BJ (cell line): ENCODE measurements at places on chromosomes 4 and X.

GRCh38 chr4:651884-652642 is 22.0 kb downstream of the ATP5ME start:
- no peak for DNase-seq

DNA sequence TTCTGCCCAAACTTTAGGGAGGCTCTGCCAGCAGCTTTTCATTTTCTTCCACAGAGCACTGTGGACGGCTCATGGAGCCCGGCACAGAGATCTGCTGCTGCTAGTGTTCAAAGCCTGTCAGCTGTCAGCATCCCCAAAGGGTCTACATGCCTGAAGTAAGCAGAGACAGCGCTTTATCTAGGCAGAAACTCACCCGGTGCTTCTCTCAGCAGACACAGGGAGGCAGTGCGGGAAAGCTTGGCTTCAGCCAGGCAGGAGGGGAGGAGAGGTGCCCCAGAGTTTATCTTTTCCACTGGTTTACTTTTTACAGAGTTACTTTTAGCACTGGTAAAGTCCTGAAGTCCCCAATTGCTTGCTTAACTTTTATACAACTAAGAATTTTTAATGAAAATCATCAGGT is 339.3 kb downstream of the NKX6-1 start:
- DNase-seq, result no peak

DNA sequence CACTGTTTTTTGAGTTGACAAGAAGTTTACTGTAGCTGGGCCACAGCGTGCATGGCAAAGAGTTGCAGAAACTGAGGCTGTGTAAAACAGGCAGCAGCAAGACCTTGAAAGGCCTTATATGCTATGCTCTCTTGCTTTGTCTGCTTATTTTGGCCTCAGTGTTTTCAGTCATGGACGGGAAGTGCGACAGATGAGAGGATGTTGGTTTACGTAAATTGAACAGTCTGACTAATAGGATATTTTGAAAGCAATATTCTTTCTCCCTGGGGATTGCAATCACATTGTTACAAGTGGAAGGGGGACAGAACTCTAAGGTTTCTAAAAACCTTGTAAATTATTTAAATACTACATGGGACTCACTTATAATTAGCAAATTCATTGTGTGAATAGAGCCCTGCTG is 32.2 kb upstream of the MAGEA10 start:
- DNase-seq, result no peak

DNA sequence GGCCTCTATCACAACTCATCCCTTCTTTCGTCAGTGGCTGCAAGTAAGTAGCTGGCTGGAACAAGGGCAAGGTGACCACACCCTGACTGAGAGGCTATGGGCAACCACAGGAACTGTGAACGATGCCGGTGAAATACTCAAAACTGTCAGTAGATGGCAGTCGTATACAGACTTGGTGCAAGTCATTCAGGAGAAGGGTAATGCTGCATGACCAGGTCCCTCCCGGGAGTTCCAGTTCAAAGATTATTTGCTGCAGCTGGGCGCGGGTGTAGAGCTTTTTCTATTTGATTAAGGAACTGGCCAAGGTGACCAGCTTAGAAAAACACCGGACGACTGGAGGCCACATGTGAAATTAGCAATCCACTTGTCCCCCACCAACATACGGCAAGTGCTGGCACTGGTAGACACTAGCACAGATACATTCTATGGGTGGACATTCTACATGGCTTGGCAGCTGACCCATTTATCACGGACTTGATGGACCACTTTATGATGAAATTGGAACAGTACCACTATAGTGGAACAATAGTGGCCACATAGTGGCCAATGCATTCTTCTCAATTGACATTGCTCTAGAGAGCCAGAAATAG is 726.6 kb downstream of the TRAM1L1 start:
- DNase-seq, result peak; percentile 0

- DNase-seq, result no peak
Observed at GRCh38 chr4:54100595-54101189, 729 bp downstream of the GSX2 start.

GRCh38 chr4:147174591-147174990 is 228.9 kb upstream of the TTC29 start:
- no peak for DNase-seq

GRCh38 chr4:8779490-8779932 is 92.1 kb downstream of the HMX1 start:
- DNase-seq, result no peak

DNA sequence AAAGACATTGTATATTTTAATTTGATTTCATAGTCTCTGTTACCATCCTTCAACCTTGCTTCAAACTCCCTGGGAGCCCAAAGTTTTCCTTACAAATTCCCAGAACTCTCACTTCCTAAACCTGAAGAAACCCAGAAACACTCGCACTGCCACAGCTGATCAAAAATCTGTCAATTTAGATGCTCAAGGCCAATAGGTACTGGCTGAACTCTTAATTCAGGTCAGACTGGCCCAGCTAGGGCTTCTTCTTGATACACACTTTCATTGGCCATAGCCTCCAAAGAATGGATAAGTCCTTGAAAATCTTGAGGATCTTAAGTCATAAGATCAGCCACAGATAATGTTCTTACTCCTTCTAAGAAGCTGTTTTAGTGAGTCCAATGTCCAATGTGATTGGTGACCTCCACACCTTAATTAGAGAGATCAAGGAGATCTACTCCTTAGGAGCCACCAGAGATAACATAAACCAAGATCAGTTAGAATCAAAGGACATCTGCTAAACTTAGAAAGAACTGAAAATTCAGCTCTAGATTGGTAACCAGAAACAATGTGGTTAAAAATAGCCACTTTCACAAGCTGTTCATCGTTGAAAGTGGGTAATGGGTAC is 51.5 kb downstream of the ACSL4 start:
- no peak for DNase-seq

DNA sequence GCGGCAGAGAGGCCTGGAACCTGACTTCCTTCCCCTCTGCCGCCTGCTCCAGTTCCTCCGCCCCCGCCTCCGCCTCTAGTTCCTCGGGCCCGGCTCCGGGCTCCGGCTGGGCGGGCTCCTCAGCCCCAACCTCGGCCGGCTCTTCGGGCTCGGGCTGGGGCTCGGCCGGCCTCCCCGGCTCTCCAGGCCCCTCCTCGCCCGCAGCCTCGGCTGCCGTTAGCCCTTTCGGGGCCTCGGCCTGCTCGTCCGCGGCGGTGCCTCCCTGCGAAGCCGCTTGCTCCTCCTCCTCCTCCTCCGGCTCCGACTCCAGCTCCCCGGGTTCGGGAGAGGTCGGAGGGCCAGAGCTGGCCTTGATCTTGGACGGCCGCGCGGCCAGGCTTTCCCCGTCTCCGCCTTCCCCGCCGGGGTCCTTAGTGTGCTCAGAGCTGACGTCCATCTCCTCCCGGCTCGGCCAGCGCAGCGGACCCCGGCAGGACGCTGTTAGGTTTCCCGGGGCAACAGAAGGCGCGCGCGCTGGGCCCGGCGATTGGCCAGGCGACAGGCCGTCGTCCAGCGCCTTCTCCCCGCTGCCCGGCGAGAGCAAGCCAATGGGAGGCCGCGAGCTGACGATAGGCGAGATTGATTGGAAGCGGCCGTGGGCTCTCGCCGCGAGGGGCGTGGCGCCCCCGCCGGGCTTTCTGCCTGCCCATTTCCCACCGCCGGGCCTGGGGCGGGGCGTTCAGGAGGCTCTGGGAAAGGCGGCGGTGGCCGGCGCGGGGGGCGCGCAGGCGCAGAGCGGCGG is 479 bp upstream of the TADA2B start:
- DNase-seq, result peak; percentile 79

GRCh38 chr4:7608046-7608445 is 173.3 kb upstream of the PSAPL1 start:
- DNase-seq, result no peak

GRCh38 chr4:26141051-26141721 is 179.6 kb upstream of the RBPJ start:
- DNase-seq, result no peak

- no peak for DNase-seq
Observed at GRCh38 chr4:80948995-80949394, 81.5 kb upstream of the BMP3 start.

- DNase-seq, result peak; percentile 19
Observed at GRCh38 chr4:102787096-102787881, 26.5 kb upstream of the MANBA start.

GRCh38 chr4:102612824-102613366 is 111.7 kb downstream of the NFKB1 start:
- no peak for DNase-seq

DNA sequence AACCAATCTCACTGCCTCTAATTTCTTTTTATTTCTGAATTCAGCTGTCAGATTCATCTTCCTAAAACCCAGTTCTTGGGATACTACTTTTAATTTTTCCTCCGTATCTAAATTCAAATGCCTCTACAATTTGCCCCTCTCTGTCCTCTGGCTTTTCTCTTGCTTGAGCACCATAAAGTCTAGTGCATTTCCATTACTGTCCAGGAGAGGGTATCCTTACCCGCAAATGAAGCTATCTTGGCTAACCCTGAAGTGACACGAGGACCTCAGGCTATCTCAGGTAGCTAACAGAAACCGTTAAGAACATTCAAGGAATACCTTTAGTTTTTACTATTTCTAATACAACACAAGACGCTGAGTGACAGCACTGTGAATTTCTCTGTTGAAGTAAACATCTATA is 49.4 kb upstream of the PRR32 start:
- no peak for DNase-seq

GRCh38 chr4:155837203-155837796 is 28.8 kb downstream of the ASIC5 start:
- DNase-seq, result no peak

DNA sequence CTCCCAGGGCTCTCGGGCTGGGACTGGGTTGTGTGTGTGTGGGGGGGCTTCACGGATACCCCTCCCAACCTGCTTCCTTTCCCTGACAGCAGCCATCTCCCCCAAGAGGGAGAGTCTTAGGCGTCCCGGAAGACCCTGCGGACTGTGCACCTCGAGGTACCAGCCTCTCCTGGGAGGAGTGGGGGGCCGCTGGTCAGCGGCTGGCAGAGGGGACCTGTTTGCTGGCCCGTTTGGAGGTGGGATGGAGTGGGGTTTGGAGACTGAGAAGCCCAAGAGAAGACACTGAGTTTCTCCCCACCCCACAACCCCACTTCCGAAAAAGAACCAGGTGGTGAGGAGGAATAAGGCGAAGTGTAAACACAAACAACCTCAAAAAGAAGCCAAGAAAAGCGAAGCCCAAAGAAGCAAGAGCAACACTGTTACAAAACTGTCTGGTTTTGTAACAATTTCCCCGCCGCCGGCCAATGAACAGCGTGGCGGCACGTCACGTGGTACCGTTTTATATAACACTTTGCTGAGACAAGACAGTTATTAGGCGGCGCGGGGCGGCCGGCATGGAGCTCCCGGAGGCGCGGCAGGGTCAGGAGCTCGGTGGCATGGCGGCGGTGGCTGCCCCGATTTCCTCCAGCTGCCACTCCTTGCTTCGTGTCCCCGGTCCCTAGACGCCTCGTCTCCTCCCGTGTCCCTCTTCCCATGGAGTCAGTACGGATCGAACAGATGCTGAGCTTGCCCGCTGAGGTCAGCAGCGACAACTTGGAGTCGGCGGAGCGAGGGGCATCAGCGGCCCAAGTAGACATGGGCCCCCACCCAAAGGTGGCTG is at the start of gene LONRF3:
Gene LONRF3 (plus strand): TSS at position 531 of the 820 bp plus-strand sequence. CDS start 163 bp downstream, at position 694.
- no peak for DNase-seq

DNA sequence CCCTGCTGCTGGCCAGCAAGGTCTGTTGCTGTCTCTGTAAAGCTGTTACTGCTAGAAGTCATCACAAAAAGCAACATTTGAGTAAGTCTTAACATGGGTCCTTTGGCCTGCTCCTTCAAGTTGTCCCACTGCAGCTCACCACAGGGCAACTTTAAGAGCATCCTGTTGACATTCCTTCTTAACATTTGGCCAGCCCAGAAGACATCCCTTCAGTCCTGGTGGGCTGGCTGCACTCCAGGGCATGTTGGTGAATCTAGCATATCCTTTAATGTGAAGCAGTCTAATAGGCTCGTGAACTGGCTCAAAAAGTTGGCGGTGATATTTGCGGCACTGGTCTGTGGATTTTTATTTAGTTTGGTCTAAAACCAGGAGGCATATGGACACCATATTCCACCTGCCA is 92.2 kb upstream of the MAML3 start:
- DNase-seq, result no peak

GRCh38 chr4:125789023-125789422 is 474.3 kb downstream of the FAT4 start:
- DNase-seq, result no peak

DNA sequence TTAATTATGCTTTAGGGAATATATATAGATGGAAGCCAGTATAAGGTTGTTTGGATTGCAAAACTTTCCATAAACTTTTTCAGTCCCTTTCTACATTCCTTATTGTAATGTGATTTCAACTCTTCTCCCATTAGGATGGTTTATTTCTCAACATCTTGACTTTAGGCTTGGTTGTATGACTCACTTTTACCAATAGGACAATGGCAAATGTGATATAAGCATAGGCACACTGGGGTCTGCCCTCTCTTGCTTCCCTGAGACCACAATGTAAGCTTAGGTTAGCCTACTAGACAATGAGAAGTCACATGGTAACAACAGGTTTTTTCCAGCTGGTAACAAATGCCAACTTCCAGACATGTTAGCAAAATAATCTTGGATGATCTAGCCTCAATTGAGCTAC is 163.3 kb upstream of the RBPJ start:
- no peak for DNase-seq

DNA sequence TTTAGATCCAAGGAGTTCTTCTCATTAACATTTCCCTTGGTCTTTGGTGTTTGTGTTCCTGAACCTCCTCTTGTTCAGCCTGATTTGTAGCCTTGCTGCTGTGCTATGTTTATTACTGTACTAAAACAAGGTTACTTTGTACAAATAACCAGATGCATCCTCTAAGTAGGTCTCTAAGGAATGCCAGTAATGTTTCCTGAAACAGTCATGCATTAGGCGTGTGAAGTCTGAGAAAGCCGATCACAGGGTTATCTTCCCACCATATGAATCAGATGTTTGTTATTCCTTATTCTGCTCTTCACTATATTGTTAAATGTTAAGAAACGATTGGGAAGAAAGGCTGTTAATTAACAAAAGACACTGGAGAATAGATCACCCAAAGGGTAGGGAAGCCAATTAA is 66.9 kb downstream of the GALNTL6 start:
- peak; percentile 86 for DNase-seq

GRCh38 chrX:68895341-68895755 is 66.5 kb downstream of the EFNB1 start:
- no peak for DNase-seq

GRCh38 chr4:26127851-26128337 is 192.9 kb upstream of the RBPJ start:
- DNase-seq, result no peak

GRCh38 chr4:105002278-105002677 is 144.4 kb upstream of the TET2 start:
- DNase-seq, result no peak
